ENCODE measurements at places on chromosomes 4 and X. TPM values are rescaled to one million over a fixed set of nuclear protein-coding genes. Genes with fewer than 3 reads are reported as not detected.

ADH7 gene
- total RNA-seq: not detected

PABPC1L2A gene
- total RNA-seq: not detected

TMEM31 gene
- total RNA-seq: not detected

SYTL4 gene
- 16.8 TPM for total RNA-seq
